ENCODE measurements at places on chromosomes 2 and 18.

DNA sequence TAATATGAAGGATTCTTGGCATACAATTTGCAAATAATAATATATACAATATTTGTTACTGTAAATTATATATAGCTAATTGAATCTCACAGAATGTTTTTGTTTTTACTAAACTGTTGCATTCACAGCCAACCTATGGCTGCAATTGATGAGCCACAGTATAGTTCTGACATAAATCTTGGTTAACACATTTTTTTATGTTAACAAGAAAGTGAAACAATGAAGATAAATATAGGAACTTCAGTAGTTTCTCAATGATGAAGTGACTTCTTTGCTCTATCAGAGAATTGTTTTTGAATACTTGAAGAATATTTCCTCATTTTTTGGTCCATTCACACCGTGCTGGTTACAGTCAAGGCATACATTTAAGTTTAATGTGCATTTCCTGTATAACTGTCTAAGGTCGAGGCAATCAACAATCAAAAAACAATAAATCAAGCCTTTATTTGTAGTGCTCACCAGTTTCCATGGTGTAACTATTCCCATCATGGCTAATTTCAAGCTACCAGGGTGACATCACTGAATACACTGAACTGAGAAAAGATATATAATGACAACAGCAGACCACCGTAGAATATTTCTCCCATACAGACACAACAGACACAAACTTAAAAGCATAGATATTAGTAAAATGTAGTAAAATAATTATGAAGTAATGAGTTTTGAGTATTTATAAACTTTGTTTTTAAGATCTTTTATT is 12.9 kb upstream of the ETAA1 start:
- DNase-seq, result no peak

- DNase-seq, result no peak
Measured at GRCh38 chr2:197993363-197993762, 189.0 kb downstream of the PLCL1 start.

GRCh38 chr2:11506611-11506969 is 27.3 kb upstream of the GREB1 start:
- no peak for DNase-seq

DNA sequence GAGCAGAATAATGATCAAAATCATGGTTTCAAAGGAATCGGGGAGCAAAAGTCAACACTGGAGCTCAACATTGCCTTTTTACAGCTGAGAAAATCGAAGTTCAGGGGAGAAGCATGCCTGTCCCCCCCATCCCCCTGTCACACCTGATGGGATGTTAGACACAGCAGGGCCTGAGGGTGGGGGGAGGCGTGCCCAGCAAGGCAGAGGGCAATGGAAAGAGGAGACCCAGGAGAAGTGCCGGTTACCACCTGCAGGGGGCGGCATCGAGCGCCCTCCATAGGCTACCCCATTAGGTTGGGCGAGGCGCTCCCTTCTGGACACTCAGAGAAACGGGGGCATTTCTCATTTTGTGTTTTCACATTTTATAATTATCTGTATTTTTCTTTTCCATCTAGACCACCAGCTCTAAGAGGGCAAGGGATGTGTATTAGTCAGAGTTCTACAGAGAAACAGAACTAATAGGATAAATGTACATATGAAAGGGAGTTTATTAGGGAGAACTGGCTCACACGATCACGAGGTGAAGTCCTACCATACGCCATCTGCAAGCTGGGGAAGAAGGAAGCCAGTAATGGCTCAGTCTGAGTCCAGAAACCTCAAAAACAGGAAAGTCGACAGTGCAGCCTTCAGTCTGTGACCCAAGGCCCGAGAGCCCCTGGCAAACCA is 271.3 kb downstream of the LRATD1 start:
- no peak for DNase-seq

GRCh38 chr2:36393738-36394256 is 38.2 kb downstream of the CRIM1 start:
- no peak for DNase-seq

- no peak for DNase-seq
Measured at GRCh38 chr2:124309563-124310138, 284.6 kb downstream of the CNTNAP5 start.

- no peak for DNase-seq
Measured at GRCh38 chr2:64092502-64092901, 51.7 kb downstream of the PELI1 start.

DNA sequence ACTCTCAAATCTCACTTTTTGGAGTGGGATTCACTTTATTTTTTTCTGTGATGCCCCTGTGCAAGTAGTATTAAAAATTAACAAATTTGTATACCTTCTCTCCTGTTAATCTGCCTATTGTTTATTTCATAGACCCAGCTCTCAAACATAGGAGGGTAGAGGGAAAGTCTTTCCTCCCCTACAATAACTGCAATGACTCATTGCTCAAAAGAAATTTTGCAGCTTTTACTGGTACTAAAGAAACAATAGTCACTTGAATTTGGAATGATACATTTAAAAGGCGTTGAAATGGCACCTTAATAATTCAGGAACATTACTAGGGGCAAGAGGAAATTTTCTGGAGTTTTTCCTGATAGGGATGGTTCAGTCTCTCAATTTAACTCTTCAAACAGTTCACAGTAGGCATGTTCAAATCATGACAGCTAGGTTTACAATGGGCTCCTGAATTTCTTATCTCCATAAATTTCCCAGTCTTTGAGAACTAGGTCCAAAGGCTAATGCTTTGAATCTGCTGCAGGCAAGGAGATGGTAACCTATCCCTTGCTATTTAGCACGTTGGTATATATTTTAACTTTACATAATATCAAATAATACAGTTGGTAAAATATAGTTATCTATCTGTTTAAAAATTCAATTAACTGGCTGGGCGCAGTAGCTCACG is 88.8 kb downstream of the CHN1 start:
- DNase-seq, result no peak

DNA sequence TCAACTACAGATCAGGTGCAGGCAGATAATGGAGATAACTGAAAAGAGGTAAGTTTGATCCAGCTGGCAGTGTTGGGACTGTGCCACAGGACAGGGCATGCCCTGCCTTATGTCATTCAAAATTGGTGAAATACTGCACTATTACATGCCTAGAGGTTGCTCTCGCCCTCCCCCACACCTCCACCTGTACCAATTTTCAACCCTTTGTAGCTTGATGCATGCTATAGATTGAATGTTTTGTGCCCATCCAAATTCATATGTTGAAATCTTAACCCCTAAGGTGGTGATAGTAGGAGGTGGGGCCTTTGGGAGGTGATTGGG is 72.1 kb upstream of the LYPD6B start:
- DNase-seq, result no peak

DNA sequence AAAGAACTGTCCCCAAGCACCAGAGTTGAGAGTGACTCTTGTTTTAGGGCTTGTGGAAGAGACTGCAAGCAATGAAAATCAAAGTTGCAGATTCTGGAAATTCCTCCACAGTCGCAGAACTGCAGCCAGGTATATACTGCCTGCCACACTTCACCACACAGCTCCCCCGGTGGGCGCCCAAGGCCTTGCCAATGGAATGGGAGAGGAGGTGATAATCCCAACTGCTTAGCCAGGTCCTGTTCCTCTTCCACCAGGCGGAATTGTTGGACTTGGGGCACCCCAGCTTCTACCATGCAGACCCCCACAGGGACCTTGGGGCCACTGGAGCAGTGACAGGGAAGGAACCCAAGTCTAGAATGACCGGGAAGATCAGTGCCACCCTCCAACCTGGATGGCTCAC is 4.8 kb upstream of the PDIA6 start:
- peak; percentile 41 for DNase-seq

DNA sequence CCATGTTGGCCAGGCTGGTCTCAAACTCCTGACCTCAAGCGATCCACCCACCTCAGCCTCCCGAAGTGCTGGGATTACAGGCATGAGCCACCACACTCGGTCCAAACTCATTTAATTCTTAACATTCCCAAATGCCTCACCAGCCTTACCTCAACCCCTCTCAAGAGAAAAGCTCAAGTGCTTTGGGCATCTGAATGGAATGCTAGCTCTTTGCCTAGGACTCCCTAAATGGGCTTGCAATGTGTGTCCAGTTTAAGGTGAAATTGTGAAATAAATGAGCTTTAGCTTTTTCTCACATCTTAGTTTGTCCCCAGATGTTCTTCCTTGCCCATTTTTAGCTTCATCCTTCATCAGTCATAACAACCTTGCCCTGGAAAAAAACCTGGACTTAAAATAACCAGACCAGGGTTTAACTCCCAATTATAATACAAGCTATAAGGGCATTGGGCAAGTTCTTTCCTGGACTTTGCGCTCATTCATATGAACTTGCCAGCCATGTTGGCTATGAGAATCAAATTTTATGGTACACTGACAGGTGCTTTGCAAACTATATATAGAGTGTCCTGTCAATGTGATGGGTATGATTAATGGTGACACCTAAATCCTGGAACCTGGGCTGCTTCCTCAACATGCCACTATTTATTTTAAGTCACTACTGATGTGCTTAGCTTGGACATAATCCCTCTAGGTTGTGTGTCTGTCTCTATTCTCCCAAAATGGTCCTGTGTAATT is 95.1 kb upstream of the SERPINE2 start:
- DNase-seq, result no peak

- peak; percentile 74 for DNase-seq
Measured at GRCh38 chr2:31170071-31170698, 31.9 kb upstream of the GALNT14 start.

- DNase-seq, result no peak
Measured at GRCh38 chr18:73452866-73453265, 585.1 kb upstream of the NETO1 start.

DNA sequence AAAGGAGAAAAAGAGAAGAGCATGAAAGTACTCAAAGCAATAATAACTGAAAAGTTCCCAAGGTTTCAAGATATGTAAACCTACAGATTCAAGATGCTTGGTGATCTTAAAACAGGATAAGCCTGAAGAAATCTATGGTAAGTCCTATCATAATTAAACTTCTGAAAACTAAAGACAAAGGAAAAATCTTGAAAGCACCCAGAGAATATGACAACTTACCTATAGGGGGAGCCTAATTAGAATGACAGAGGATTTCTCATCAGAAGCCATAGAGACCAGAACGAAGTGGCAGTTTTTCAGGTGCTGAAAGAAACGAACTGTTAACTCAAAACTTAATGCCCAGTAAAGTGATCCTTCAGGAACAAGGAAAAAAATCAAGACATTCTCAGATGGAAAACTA is 59.7 kb downstream of the XDH start:
- no peak for DNase-seq

GRCh38 chr2:235135990-235136561 is 184.3 kb downstream of the SH3BP4 start:
- peak; percentile 76 for DNase-seq

- DNase-seq, result peak; percentile 59
Measured at GRCh38 chr18:25289001-25289631, 62.9 kb downstream of the ZNF521 start.

- DNase-seq, result no peak
Measured at GRCh38 chr2:121137571-121137970, 147.4 kb downstream of the TFCP2L1 start.

GRCh38 chr2:134249755-134250154 is 4.1 kb upstream of the MGAT5 start:
- DNase-seq, result no peak

DNA sequence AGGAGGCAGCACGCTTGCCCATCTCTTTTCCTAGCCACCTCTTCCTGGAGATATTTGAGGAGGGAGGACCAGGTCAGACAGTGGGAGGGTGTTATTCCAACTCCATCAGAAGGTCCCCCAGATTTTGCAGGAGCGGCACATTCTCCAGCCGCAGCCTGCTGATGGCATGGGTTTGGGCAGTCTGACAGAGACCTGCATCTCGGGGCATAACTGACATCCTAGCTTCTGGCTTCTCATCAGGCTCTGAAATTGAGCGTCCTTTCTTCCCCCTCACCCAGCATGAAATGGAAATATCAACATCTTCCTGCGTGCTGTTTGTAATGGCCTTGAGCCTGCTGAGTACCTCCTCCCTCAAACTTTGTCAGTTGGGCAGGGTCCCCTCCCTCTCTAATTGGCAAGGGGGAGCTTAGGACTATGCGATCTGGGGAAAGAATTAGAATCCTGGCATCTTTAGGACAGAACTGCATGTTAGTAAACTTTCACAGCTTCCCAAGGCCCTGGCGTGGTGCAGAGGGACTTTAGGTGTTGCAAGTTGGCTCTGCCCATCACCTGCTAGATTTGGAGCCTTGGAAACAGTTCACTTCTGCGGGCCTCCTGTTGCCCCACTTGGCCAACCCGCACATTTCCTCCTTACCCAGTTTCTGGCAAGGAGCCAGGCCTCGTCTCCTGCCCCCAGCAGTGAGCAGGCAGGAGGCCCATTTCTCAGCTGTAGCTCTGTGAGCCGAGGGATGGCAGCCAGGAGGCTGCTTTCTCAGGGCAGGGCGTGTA is 2.2 kb downstream of the ITM2C start:
- no peak for DNase-seq

DNA sequence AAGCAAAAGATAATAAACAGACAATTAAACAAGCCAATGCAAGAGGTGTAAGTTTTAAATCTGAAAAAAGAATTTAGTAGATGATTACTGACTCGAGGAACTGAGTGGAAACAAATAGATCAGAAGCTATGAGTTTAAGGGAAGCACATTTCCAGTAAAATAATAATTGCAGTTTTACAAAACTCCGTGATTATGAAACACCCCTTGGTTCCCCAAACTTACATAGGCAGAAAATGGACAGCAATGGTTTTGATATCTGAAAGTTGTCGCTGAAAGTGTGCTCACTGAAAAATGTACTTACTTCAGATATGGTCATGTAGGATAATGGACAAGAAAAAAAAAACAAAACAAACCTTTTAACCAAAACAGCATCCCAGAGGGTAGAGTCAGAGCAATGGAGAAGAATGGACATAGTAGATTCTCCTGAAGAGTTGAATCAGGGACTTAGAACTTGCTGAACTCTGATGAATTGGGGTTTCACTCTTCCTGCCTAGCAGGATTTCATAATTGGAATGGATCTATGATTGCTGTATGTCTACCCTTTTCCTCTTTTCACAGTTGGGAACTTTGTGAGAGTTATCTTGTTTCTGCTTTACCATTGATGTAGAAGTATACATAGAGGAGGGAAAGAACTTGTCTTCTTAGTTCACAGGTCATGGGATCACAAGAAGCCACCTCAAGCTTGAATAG is 305.6 kb upstream of the ZEB2 start:
- DNase-seq, result no peak
